ENCODE measurements at places on chromosomes 1 and 21.

GRCh38 chr1:201771466-201771865, 57.5 kb upstream of the IPO9 start:
- no peak for DNase-seq

- no peak for DNase-seq
Observed at GRCh38 chr1:46767649-46768282, 31.1 kb upstream of the CYP4B1 start.

DNA sequence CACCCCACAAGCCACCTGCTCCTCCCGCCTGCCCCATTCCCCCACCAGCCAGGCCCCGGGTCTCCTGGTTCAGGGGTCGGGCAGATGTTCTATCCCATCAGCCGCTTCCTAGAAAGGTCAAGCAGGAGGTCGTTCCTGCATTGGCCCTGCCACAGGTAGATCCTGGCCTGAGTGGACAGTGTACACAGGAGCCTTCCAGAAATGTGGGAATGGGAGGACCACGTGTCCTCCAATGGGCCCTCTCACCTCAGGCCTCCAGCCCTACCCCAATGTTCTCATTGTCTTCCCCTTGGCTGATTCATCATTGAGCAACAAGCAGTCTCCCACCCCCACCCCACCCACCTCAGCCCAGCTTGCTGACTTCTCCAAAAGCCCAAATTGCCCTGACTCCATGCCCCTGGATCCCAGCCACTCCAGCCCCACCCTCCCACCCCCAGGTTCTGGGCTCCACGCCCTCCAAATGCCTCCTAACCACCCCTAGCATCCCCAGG, 2.1 kb downstream of the S100A16 start:
- DNase-seq, result no peak

DNA sequence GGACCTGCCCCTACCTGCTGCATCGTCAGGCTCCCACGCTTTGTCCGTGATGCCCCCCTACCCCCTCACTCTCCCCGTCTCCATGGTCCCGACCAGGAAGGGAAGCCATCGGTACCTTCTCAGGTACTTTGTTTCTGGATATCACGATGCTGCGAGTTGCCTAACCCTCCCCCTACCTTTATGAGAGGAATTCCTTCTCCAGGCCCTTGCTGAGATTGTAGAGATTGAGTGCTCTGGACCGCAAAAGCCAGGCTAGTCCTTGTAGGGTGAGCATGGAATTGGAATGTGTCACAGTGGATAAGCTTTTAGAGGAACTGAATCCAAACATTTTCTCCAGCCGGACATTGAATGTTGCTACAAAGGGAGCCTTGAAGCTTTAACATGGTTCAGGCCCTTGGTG, 8.9 kb downstream of the SPATA46 start:
- no peak for DNase-seq

- DNase-seq, result no peak
Observed at GRCh38 chr21:15063081-15063813, 1.6 kb downstream of the NRIP1 start.

- DNase-seq, result peak; percentile 6
Observed at GRCh38 chr1:181479137-181479745, 4.1 kb upstream of the CACNA1E start.

DNA sequence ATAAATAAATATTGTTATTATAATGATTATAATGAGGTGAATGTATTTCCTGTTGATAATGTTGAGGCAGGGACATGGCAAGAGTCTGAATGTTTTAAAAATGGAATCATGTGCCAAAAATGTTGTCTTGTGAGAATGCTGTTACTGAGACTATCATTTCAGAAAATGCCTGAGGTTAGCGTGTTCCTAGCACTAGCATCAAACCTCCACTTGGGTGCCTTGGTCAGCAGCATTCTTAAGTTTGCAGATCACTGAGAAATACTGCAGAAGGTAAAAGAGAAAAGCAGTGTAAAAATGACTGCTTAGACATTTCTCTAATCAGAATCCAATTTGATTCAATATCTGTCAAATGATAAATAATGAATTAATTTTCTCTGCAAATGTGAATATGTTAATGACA, 50.8 kb downstream of the OLFM3 start:
- DNase-seq, result no peak
